ENCODE measurements at places on chromosomes 7 and 10.

DNA sequence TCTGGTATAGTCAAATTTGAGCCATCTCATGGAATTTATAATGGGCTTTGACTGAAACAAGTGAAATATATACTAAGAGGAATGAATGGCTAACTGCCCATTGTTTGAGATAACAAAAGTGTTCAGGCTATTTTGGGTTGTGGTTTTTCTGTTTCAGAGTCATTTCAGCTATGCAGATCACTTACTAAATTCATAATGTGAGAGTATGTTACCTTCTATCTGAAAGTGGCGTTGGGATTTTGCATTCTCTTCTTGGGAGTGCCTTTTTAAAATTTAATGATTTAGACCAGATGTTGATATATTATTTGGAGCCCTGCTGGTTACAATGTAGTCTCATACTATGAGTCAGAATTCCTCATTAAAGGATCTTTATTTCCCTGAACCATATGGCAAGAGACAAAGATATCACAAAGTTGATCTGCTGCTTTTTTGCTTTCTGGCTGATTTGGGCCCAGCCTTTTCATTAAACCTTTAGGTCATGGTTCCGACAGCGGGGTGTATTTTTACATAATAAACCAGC is 10.4 kb downstream of the VCL start:
- peak; percentile 17 for DNase-seq

GRCh38 chr7:143504937-143505297 is 27.2 kb downstream of the TAS2R41 start:
- no peak for DNase-seq

GRCh38 chr7:77434570-77435275 is 18.6 kb upstream of the GSAP start:
- no peak for DNase-seq

GRCh38 chr7:125641884-125642283 is 712.3 kb upstream of the POT1 start:
- no peak for DNase-seq

DNA sequence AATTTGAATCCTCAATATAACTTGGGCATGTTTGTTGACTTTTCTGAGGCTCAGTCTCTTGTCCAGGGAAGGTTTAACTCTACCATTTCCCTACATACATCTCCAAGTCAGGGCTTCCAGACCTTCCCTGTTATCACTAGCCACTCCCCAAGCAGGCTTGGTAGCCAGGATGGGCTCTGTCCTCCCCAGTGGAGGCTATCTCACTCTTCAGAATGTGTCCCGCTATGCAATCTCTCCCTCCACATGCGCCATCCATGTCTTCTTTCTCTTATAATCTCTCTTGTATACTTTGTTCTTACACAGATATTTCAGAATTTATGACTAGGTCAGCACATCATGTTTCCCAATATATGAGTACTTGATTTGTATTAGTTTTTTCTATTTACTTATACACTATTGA is 310.4 kb downstream of the HGF start:
- DNase-seq: no peak

Measured in kidney tubule cell (primary cell).